ENCODE measurements at places on chromosomes 16 and 17. TPM values are rescaled to one million over a fixed set of nuclear protein-coding genes. Genes with fewer than 3 reads are reported as not detected.

GRCh38 chr16:12951392-12951791 is 50.0 kb downstream of the SHISA9 start:
- no peak for DNase-seq

VTN gene
- 0.56 TPM for polyA plus RNA-seq

GRCh38 chr17:43769859-43770258 is 8.9 kb downstream of the DUSP3 start:
- DNase-seq, result no peak

- DNase-seq, result no peak
These were observed 53.4 kb downstream of the HSD17B2 start for GRCh38 chr16:82088483-82088882.

Measured in brain (organoid and tissue), 16 donors.